ENCODE measurements at places on chromosomes 12 and 14. TPM values are rescaled to one million over a fixed set of nuclear protein-coding genes. Genes with fewer than 3 reads are reported as not detected.

RPL10L gene
- not detected for polyA plus RNA-seq

KRT86 gene
- polyA plus RNA-seq = 0.56 TPM

RBP5 gene
- 0.06 TPM for polyA plus RNA-seq

ZC3H10 gene
- polyA plus RNA-seq = 2.0 TPM

SARNP gene
- 66.9 TPM for polyA plus RNA-seq

DEGS2 gene
- 0.02 TPM for polyA plus RNA-seq

DIP2B gene
- polyA plus RNA-seq = 6.6 TPM

PRKD1 gene
- polyA plus RNA-seq = 0.07 TPM

GLT1D1 gene
- polyA plus RNA-seq = 0.06 TPM

ANO4 gene
- 14.1 TPM for polyA plus RNA-seq

TAS2R42 gene
- polyA plus RNA-seq = not detected

PTPRO gene
- polyA plus RNA-seq = 1.9 TPM

KLRC2 gene
- polyA plus RNA-seq = not detected

LRTM2 gene
- polyA plus RNA-seq = not detected

All from SK-N-SH (cell line).